ENCODE measurements at places on chromosomes 6 and 20.

GRCh38 chr20:542777-543368 is 717 bp downstream of the CSNK2A1 start:
- DNase-seq: no peak

- DNase-seq: no peak
Measured at GRCh38 chr6:135586844-135587243, 89.3 kb upstream of the AHI1 start.

- DNase-seq: no peak
Measured at GRCh38 chr6:43613721-43614395, 15.2 kb downstream of the GTPBP2 start.

DNA sequence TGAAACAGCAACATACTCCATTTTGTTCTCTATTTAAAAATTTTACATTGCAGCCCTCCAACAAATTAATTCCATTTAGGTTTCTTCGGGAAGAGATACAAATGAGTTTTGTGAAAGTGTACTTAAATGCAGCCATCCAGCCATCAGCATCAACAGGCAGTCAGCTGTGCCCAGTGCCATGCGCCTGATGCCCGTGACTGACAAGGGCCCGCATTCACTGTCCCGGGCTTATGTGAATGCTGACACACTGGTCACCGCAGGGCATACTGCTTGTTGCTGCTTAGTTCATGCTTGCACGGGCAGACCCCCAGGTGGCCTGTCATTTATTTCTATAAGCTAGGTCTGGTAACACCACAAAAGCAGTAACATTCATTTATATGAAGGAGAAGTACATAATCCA is 224.9 kb upstream of the QKI start:
- DNase-seq: no peak

- DNase-seq: no peak
Measured at GRCh38 chr6:85678026-85678601, 35.4 kb upstream of the SYNCRIP start.

DNA sequence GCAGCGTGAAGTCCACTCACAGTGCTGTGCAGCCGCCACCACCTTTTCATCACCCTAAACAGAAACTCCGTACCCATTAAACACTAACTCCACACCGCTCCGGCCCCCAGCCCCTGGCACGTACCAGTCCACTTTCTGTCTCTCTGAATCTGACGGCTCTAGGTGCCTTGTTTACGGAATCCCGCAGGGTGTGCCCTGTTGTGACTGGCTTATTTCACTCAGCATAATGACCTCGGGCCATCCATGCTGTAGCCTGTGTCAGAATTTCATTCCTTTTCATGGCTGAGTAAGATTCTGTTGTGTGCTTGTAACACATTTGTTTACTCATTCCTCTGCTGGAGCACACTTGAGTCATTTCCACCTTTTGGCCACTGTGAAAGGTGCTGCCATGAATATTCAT is 18.0 kb downstream of the TCFL5 start:
- DNase-seq: no peak

DNA sequence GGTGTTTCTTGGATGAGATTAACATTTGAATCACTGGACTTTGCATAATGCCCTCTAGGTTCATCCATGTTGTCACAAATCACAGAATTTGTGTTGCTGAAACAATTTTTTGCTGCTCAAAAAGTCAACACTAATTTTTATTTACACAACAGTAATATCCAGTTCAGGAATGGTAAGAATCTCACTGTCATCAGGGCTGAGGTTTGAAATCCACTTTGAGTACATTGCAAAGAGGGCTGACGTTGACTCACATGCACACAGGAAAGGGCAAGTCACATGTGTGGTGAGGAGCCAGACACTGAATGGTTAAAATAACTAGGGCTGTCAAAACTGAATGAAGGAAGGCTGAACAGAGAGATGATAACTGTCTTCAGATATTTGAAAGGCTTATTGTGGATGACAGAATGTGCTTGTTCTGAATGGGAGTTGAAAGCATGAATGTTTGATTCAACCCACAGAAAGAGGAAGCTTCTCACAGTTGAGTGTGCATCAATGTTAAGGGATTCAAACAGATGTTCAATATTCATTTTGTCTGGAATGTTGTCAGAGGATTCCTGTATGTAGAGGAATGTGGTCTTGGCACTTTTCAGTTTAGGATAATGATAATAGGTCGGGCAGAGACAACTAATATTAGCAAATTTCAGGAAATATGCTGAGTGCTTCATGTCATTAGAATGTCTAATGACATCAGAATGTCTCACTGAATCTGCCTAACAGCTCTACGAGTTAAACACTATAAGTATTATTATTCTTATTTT is 3.6 kb upstream of the ADGRG6 start:
- DNase-seq: no peak

DNA sequence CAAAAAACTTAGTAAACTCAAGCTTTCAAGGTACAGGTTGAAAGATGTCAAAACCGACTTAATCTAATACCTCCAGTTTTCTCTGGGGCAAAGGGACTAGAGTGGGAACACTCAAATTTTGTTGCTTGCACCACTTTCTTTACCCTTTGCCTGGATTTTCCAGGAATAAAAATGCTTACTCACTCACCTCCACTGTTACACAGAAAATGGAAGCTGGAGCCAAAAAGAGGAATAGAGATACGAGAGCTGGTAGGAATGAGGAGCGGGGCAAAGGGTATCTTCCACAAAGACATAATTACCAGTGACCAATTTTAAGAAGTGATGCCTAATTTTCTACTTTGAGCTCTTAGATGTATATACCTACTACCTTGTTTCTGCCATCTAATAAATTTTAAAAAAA is 79.5 kb upstream of the TULP1 start:
- DNase-seq: no peak

DNA sequence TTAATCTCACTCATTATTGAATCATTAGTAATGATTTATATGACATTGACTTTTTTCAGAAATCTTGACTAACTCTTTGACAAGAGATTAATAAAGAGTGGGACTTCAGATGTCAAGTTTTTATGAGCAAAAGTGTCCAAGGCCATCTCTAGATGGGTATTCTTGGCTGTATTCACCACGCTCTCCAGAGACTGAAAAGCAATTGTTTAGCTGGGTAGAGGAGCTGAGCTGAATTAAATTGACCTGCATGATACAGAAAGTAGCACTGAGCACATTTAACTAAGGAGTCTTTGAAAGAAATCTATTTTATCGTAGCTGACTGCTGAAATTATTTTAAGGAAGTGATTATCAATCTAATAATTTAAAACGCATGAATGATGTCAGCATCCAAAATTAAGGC is 89.4 kb downstream of the LINC00237 start:
- DNase-seq: no peak

DNA sequence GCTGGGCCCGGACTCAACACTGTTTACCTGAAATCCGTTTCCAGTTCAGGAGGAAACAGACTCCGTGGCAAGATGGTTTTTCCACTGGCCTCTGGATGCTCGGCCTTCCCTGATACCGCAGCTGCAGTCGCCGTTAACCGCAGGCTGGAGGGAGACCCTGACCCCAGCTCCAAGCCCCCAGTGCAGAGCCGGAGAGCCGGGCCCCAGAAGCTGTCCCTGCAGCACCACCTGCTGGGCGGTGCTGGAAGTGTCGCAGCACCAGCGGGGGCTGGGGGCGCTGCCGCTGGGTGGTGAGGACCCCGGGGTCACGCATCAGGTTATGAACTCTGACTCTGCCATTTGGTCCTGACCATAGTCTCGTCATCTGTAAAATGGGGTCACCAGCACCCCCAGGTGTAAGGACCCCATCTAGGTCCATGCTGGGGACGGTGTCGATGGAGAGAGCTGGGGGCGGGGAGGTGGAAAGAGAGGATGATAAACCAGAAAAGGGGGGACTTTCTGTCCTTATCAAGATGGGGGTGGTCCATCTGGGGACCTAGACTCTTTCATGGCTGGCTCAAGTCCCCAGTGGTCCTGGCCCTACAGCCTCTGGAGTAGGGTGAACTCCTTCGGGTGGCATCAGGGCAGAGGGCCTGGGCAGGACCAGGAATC is 20.8 kb upstream of the CHRNA4 start:
- DNase-seq: no peak

GRCh38 chr6:146950351-146950835 is 253.8 kb upstream of the STXBP5 start:
- DNase-seq: no peak

DNA sequence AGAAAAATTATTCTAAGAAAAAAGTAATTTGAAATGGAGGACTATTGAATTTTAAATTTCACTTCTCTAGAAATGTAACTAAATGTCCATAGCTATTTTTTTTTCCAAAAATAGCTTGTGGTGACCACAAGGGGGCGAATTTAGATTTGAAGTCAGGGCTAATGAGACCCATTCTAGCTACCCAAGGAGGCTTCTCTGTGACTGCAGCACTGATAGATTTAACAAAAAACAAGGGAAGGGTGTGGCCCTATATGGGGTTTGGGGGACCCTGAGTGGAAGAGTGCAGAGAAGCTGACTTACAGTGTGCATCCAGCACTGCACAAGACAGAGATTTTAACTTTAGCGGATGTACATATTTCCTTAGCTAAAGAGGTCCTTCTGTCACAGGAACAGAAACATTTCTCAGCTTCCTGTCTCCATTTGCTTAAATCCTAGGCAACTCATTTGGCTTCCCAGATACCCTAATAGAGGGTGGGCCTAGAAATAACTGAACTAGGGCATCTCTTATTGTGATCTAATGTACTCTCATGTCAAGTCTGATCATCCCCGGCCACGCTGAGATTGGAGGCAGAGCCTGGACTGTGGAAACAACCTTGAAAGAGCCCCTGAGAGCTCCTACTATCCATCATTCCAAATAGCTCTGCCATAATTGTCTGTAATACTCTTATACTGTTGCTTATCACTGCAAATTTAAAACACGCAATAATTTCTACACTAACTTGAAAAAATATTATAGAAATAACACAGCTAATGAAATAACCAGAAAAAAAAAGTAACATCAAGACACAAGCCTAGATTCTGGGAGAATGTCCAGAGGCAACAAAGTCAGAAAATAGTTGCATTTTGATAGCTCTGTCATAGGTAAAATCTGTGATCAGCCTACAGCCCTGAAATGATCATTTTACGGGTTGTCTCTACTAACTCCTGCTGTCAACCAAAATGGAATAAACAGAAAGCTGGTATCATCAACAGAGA is 93.6 kb downstream of the SNAP91 start:
- no peak for DNase-seq

DNA sequence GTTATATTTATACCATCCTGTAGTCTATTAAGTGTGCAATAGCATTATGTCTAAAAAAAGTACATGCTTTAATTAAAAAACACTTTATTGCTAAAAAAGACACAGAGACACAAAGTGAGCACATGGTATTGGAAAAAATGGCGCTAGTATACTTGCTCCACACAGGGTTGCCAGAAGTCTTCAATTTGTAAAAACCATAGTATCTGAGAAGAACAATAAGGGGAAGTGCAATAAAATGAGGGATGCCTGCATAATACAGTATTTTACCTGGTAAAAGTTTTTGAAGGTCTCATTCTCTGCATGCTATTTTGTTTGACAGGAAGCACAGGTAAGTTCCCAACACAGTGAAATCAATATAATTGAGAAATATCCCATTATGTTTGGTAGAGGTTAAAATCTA is 1.6 kb downstream of the NOX3 start:
- no peak for DNase-seq

DNA sequence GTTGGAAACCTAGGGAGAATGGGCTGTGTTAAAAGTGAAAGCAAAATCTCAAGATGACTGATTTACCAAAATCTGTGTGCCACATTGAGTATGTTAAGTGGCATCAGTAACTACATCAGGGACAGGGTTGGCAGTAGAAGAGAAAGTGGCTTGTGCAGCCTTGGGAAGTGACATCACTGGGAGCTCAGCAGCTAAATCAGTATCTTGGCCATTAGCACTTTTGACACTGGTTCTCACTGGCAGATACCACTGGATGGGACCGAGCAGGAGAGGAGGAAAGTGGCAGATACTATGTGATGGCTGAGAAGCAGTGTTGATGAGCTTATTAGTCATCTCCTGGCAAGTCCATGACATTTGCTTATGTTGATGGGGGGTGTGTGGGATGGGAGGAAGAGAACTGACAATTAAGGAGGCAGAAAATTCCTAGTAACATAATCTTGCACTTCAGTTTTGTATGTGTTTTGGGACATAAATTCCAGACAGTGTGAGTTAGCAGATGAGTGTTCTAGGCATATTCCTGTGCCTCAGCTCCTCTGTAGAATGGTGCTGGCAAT is 322.2 kb downstream of the SOX4 start:
- DNase-seq: no peak
